Fibroblast of the aortic adventitia (primary cell): ENCODE measurements at places on chromosomes 4 and X. TPM values are rescaled to one million over a fixed set of nuclear protein-coding genes. Genes with fewer than 3 reads are reported as not detected.

DNA sequence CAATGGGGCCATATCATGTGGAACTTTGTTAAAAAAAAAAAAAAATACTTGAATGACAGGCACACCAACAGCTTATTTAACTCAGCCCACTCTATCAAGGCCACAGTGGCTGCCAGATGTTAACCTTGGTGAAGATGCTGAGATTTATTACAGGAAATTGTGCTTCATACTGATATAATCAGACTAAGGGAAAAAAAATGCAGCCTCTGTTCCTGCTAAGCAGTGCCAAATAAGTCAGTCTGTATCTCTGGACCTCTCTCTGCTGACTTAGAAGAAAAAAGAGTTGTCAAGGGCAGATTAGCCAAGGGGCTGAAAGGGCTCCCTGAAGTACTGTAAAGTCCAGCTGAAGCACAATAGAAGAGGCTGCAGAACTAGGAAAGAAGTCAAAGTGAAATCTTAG, 677.7 kb upstream of the HTR2C start:
- DNase-seq = no peak

DNA sequence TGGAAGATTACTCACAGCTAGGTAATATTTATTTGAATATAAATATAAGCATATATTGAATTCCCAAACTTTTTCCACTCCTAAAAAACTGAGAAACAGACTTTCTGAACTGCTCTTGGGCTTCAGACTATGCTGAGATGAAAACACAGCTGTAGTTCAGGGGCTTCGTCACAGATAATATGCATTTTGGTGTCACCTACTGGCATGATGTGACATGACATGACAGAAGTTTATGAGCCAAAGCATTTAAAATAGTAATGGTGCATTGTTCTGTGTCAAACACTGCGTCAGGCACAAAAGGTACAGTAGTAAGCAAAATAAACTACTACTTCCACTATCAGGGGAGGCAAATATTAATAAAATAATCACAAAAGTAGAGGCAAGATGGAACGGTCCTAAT, 171.3 kb downstream of the BTC start:
- peak; percentile 32 for DNase-seq

DNA sequence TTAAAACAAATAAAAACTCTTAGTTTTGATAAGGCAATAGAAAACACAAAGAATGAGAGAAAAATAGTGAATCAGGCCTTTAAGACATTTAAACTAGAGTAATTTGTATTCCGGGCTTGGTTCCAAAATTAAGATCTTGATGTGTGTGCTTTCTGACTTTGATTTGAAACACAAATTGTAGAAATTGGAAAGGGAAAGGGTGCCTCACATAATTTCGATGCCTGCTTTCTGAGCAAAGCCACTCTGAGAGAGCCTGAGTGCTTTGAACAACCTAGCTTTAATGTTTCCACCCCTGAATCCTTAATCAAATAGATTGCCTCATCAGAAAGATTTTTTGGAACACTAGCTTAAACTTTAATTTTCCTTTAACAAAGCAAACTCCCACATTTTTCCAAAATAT, 666.8 kb downstream of the PCDH18 start:
- DNase-seq = peak; percentile 2

GRCh38 chrX:54891573-54891972, 29.1 kb upstream of the TRO start:
- DNase-seq = peak; percentile 53

DNA sequence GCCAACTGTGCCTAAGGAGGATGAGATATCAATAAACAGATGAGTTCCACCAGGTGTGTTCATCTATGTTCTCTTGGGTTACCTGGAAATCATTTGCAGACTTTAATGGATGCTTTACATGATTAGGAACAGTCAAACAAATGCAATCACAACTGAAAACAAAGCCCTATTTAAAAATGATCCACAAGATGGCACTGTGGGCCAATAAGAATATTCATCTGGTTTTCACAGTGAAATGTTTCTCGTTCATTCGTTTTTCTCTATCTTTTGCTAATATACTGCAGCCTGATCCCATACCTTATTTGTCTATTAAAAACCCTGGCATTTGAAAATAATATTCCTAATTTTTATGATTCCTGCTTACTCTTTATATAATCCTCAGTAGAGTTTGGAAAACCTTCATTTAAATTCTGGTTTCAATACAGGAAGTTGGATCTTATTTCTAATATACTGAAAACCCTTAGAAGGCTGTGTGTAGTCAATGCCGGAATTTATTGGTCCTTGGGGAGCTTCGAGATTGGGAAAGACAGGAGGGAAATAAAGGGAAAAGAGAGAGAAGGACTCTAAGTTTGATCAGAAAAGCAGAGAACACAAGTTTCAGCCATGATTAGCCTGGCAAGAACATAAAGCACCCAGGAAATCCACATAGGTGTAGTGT, 63.8 kb upstream of the TAPT1 start:
- DNase-seq = peak; percentile 72

GAGE12E gene
- not detected in 2 replicates for total RNA-seq

DNA sequence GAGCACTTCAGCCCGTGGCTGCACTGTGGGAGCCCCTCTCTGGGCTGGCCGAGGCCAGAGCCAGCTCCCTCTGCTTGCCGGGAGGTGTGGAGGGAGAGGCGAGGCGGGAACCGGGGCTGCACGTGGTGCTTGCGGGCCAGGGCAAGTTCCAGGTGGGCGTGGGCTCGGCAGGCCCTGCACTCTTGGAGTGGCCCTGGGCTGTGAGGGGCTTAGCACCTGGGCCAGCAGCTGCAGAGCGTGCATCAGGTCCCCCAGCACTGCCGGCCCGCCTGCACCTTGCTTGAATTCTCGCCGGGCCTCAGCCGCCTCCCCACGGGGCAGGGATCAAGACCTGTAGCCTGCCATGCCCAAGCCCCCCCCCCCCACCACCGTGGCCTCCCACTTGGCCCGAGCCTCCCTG, 28.9 kb upstream of the APOOL start:
- no peak for DNase-seq

RADX gene
- total RNA-seq = 7.5 and 18.8 TPM in 2 replicates

MMRN1 gene
- 0.45 and 3.7 TPM in 2 replicates for total RNA-seq
